ENCODE measurements at places on chromosomes 1 and 21.
A peak's percentile ranks its signal among the peaks of the same experiment; 100 is the strongest.

DNA sequence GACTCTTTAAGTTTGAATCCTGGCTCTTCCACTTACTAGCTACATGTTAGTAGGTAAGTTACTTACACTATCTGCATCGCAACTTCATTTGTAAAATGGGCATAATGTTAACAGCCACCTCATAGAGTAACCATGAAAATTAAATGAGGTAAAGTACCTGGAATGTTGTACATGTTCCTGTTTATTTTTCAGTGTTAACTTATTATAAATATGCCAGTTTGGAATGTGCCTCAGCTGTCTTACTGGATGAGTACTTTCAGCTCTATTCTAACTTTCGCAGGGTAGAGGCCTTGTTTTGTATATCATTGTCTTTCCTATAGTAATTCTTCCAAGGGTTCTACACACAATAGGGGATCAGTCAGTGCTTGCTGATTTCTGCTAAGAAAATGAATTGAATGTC is 167.4 kb downstream of the DUSP10 start:
- no peak for DNase-seq

- DNase-seq, result peak; percentile 83
Measured at GRCh38 chr1:178575611-178576361, 62.9 kb downstream of the TEX35 start.

- no peak for DNase-seq
Measured at GRCh38 chr1:246647113-246647512, 77.1 kb upstream of the SCCPDH start.

- no peak for DNase-seq
Measured at GRCh38 chr21:38439957-38440356, 58.3 kb downstream of the ERG start.

- DNase-seq, result peak; percentile 48
Measured at GRCh38 chr1:246527402-246528088, 20.5 kb upstream of the SMYD3 start.

GRCh38 chr1:41751804-41752513 is 166.8 kb downstream of the HIVEP3 start:
- DNase-seq, result peak; percentile 25

DNA sequence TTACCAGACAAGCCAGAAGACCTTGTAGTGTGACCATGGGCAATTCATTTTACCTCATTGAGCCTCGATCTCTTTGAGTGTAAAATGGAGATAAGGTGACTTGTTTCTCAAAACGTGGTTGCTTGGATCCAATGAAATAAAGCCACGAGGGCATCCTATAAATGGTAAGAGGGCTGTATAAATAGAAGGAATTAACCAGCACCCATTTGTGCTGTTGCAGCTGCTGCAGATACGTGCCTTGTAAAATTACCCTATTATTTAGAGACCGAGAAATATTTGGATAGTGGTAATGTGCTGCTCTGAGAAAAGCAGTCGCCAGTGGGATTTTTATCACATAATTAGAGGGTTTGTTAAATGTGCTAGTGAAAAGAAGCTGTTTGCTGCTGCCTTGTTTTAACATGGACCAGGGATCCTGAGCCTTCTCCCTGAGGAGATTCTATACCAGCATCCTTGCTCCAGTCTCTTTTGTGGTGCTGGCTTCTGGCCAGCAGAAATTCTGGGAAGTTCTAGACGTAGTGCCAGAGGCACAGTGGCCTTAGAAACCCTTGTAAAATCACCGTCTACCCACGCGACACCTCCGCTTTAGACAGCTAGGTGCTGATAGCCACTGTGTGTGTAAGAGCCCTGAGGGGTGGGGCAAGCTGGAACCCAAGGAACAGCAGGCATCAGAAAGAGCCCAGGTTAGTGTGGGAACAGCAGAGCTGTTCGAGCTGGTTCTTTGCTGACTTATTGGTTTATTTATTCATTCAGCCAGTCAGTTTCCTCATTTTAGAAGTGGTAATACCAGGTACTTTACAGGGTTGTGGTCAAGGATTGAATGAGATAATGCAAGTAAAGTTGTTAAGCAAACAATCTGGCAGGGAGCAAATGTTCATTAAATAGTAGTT is 137.5 kb downstream of the NOS1AP start:
- DNase-seq, result no peak

- DNase-seq, result peak; percentile 90
Measured at GRCh38 chr1:160675641-160676410, 29.0 kb upstream of the SLAMF1 start.

GRCh38 chr1:107181253-107181969 is 40.6 kb downstream of the NTNG1 start:
- no peak for DNase-seq

DNA sequence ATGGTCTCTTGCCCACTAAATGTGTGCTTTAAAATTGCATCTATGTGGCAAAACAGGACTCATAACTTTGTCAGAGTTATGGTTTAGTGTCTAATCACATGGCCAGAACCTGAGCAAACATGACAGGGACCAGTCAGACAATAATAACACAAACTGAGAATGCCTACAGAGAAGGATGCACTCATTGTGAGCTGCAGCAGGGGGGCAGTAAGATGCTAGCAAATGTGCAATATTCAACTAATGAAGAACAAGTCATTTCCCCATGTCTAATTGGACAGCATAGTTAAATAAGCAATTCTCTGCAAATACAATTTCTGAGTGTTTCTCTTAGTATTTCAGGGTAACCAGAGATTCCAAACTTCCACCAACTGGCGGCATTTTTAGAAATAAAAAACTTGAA is 30.8 kb downstream of the SPAG17 start:
- no peak for DNase-seq

- no peak for DNase-seq
Measured at GRCh38 chr1:24454673-24455072, 39.1 kb downstream of the NIPAL3 start.

- no peak for DNase-seq
Measured at GRCh38 chr1:40075266-40075665, 21.8 kb downstream of the PPT1 start.

GRCh38 chr1:3998086-3998485 is 98.0 kb upstream of the C1orf174 start:
- DNase-seq, result no peak

DNA sequence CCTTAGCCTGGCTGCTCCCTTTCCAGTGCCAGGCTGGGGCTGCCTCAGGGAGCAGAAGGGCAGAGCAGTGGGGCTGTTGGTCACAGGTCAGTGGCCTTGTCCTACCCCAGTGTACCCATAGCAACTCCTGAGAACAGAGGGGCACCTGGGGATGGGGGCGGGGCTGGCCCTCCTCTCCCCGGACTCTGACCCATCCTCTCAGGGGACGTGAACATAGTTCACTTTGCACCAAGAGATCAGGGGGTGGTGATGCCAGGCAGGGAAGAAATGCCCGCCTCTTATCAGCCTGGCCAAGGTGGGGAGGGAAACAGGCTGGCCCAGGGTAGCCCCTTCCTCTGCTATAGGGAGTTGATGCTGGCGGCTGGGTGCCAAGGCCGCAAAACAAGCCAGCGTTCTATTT is 4.9 kb downstream of the ETNK2 start:
- no peak for DNase-seq

GRCh38 chr1:153746174-153746573 is 18.3 kb downstream of the INTS3 start:
- no peak for DNase-seq
